Forelimb muscle (tissue), 1 donor: ENCODE measurements at places on chromosomes 3 and 15. TPM values are rescaled to one million over a fixed set of nuclear protein-coding genes. Genes with fewer than 3 reads are reported as not detected.
A peak's percentile ranks its signal among the peaks of the same experiment; 100 is the strongest.

DNA sequence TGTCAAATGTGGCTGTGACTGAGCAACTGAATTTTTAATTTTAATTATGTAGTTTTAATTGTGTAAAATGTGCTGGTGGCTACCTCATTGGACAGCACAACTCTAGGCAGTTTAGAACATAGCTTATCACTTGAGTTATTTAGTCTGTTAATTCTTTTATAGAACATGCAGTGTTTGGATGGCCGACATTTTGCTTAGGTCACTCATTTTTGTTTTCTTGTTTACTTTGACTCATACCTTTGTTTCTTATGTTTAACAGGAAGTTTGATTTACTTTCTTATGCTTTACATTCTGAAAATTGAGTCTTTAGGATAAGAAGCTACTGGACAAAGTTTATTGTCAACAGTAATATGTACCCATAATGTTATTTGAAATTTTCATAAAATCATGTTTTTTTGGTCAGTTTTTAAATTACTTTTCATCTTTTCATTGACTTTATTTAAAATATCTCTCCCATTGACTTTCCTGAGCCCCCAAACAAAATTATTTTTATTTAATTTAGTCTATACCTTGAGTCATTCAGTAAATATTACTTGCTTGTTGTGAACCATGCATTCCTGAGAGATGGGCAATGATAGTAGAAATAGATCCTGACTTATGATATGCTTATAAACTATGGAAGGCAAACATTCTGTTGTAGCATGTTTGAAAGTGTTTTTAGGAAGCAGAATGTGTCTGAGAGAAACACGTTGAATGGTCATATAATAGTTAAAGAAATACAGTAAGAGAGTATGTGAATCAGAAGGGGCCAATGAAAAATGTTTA is 60.6 kb downstream of the TCF12 start:
- DNase-seq: no peak

DNA sequence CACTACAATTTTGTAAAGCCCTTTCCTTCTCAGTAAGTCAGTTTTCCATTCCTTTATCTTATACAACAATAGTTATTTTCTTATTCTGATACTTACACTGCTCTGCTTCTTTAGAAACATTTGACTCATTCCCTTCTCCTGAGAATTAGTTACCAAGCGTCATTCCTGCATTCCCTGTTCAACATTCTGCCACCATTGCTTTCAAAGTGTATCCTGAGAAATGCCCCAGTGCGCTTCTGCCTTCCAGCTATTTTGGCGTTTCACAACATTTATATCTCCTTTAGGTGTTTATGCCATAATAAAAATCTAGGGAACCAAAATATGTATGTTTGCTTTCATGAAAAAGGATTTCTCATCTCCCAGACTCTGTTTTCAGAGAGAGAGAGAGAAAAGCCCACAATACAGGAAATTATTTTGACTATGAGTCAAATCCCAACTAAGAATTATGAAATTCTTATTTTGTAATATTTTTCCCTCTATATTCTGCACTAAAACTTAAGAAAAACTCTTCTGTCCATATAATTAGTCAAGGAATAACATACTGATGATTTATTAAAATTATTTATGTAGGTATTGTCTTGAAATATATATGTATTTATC is 118.2 kb upstream of the RAP2B start:
- no peak for DNase-seq

DNA sequence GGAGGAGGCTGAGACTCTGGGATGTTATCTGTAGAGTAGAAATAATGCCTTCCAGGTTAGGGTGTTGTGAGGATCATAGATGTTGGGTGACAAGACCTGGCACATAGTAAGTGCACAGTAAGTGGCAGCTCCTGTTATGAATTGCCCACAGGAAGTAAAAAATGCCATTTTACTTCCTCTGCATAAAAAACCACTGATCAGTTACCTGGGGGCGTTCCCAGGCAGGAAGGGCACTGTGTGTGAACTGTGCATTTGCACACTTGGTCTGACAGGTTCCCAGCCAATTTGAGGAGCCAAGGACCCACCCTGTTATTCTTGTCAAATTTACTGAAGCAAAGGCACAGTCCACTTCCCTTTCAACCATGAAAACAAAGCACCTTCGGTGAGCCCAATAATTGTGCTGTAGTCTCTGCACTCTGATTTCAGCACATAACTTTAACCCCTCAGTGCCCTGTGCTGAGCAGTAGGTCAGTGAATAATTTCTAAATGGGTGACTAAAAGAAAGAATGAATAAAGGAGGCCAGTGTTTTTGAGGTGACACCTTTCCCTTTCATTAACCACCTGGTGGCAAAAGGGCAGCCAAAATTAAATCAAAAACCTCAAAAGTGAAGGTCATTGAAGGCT is 85.8 kb upstream of the ARHGEF3 start:
- no peak for DNase-seq

DNA sequence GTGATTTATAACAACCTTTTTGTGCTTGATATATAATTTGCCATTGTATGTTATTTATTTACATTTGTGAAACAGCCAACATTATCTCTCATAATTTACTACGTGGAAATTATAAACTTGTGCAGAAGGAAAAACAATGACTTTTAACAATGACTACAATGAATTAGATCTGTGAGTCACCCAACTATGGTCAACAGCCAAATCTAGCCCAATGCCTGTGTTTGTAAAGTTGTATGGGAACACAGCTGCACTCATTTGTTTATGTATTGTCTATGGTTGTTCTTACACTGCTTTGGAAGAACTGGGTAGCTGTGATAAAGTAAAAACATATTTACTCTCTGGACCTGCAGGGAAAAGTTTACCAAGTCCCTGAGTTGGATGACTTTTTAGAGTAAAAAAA is 110.4 kb downstream of the OTOL1 start:
- DNase-seq: no peak

DNA sequence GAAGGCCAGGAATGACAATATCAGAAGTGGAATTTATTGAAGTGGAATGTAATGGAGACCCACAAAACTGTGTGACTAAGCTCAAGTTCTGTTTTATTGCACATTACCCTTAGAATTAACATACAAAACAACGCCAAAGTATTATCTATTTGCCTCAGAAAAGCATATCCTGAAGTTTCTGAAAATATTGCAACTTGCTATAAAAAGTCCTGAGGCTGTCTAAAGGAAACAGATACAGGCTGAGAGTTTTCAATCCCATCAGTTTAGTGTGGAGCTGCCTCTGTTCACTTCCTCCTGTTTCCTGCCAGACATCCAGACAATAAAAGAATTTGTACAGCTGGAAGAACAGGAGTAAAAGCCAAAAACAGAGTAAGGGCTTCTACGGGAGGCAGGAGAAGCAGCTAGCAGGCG is 108.8 kb downstream of the FBN1 start:
- DNase-seq: peak; percentile 77

DNA sequence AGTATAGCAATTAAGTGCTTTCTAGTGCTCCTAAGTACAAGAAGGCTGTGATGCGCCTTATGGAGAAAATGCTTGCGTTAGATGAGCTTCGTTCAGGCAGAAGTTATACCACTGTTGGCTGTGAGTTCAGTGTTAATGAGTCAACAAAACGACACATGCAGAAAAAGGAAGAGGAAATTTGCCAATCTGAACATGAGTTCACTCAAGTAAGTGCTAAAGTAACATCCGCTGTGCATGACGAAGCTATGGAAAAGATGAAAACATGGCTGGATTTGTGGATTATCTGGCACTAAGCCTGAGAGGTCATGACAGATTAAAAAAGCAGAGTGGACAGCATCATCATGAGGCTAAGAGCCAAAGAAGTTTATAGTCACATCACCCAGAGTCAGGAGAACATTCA is 36.9 kb downstream of the SH3BP5 start:
- DNase-seq: no peak

DNA sequence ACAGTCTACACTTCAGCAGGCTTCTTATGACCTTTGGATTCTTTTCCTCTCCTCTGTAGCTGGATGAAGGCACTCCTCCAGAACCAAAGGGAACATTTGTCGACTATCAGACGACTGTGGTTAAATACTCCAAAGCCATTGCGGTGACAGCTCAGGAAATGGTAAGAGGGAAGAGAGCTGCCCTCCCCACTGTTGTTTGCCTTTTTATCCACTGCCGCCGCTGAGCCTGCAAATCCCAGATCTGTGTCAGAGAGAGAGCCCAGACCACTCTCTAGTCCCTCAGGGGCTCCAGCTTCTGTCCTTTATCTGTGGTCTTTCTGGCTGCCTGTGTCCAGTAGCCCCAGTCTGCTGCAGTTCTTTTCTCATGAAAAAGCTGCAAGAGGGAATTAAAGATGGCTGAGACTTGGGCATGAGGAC is 261.5 kb upstream of the TPM1 start:
- DNase-seq: no peak

GRCh38 chr3:46090161-46090591 is 62.9 kb upstream of the XCR1 start:
- no peak for DNase-seq

DNA sequence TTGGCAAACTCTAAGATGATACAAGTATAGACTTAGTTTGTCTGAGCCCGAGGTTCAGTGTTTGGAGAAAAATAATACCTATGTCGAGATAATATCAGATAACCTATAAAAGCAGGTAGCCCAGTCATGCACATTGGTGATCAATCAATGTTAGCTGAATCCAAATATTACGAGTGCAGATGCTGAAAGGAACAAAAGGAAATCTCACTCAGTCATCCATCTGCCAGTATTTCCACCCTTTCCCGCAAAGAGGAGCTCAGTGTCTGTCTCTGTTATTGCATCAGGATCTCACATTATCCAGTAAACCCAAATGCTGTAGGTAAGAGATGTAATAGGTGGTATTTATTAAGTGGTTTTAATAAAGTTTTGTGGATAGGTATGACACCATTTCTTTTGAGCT is 251.2 kb upstream of the CTDSPL start:
- no peak for DNase-seq

DNA sequence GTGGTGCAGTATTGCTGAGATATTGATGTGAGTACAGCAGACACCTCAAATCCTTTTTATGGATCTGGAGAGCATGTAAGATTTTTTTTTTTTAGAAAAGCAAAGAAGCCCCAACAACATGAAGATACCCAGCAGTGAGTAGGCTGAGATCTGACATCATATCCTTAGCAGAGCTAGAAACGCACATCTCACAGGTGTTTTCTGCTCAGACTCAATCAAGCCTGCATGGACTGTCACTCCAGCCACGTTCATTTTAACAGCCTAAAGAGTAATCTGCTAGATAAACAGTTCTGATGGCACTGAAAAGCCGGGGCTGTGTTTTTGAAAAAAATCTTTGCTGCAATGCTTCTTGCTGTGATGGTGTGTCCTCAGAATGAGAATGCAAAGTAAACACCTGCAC is 544.2 kb downstream of the FGF12 start:
- DNase-seq: no peak

DNA sequence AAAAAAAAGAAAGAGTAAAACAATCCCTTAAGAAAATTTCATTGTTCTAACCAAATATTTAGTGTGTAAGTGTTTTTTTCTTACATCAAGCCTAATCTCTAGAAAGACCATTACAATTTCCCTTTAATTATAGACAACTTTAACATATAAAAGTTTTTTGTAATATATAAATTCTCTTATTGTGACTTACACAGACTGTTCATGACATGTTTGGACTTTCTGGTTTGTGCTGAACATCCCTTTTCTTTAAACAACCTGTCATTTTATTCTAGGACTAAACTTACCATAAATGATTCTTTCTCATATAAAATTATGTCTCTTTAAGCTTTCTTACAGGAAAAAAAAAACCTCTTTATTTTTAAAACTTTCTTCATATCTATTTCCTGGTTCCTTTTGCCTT is 13.0 kb upstream of the BTLA start:
- DNase-seq: no peak

- no peak for DNase-seq
Measured at GRCh38 chr3:126932188-126932931, 50.6 kb upstream of the PLXNA1 start.

- DNase-seq: no peak
Measured at GRCh38 chr15:79562403-79562815, 130.3 kb downstream of the MINAR1 start.

- DNase-seq: no peak
Measured at GRCh38 chr15:67820992-67821783, 4.1 kb upstream of the SKOR1 start.

DNA sequence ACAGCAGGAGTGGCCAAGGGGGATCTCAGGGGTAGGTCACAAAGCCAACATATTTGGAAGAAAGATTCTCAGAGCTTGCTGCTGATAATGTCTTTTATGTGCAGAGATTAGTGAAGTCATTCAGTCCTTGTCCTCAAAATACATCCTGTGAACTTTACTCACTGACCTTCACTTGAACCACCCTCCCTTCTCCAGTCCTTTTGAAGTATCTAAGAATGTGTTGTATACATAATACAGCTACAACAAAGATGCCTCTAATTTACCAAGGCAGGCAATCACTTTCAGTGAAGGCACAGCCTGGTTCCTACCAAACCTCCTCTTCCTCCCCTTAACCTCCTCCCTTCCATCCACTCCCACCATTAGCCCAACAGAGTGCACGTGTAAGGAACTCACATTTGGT is 38.3 kb downstream of the ETV5 start:
- no peak for DNase-seq

GRCh38 chr3:25587526-25587925 is 77.2 kb downstream of the TOP2B start:
- DNase-seq: no peak

GRCh38 chr3:5426094-5426883 is 238.8 kb downstream of the EDEM1 start:
- DNase-seq: peak; percentile 39

- no peak for DNase-seq
Measured at GRCh38 chr15:38438031-38438986, 15.6 kb upstream of the FAM98B start.

DNA sequence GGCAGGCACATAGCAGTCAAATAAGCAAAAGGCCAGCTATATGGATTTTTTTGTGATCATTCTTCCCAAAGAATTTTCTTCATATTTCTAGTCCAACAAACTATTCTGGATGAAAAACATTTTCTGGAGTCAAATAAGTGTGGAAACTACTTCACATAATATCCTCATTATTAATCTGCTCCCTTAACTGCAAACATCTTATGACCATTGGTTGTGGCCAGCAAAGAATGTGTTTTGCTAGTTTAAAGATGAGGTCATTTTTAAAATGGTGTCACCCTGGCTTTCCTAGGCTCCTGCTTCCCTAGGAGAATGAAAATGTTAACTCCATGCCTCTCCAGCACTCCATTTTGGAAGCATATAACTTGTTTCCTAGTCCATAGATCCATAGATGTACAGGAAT is 118.8 kb downstream of the SST start:
- DNase-seq: no peak

GRCh38 chr15:36358094-36358493 is 221.3 kb upstream of the CDIN1 start:
- DNase-seq: no peak

SAMD7 gene
- not detected for polyA plus RNA-seq

MKRN3 gene
- 5.8 TPM for polyA plus RNA-seq

SERPINI2 gene
- 0.20 TPM for polyA plus RNA-seq

KLHL6 gene
- 1.5 TPM for polyA plus RNA-seq

CCDC54 gene
- 2.8 TPM for polyA plus RNA-seq

UBA3 gene
- polyA plus RNA-seq: 47.6 TPM

DAZL gene
- polyA plus RNA-seq: not detected

NR1I2 gene
- 0.33 TPM for polyA plus RNA-seq

GOLGA6L9 gene
- polyA plus RNA-seq: 3.9 TPM

CYP1A1 gene
- polyA plus RNA-seq: not detected
